ENCODE measurements at places on chromosomes 6 and 20.

DNA sequence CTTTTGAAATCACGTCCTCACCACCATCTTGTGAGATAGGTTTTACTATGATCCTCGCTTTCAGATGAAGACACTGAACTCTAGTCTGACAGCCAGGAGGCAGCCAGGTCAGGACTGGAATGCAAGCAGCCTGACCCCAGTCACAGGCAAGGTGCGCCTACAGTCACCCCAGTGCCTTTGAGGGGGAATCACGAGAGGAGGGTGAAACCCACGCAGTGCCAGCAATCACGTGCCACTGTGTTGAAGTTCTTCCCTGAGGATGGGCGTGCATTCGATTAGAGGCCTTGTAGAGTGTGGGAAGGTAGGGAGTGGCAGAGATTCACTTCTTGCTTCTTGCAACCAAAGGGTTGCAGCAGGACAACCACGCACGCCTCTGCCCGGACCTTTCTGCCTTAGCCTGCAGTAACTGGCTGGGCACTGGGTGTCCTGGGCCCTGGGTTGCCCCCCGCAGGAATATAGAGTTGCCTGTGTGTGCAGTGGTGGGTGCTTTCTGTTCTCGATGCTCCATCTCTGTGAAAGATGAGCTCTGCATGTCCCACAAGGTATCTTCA, 33.7 kb upstream of the IRF4 start:
- DNase-seq = no peak

DNA sequence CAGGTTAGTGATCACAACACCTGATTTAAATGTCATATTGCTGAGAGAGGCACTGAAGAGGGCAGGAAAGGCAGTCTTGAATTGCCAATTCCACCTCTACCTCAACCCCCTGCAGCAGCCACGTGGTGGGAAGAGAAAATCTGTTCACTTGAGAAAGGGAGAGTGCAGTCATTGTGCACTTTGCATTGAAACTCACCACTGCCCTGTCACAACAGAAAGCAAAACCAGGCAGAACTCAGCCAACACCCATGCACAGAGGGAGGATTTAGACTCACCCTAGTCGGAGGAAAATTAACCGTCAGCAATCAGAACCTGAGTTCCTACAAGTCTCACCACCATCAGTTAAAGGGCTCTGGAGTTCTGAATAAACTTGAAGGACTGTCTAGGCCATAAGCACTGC, 1040.2 kb downstream of the HACE1 start:
- no peak for DNase-seq

- DNase-seq = no peak
Observed at GRCh38 chr6:32886681-32887383, 32.8 kb downstream of the PSMB9 start.

GRCh38 chr6:82248273-82248735, 760 bp upstream of the IBTK start:
- peak; percentile 54 for DNase-seq

- DNase-seq = no peak
Observed at GRCh38 chr20:57316795-57317201, 12.8 kb upstream of the SPO11 start.

- DNase-seq = peak; percentile 46
Observed at GRCh38 chr6:33314943-33315792, 1.3 kb upstream of the TAPBP start.

DNA sequence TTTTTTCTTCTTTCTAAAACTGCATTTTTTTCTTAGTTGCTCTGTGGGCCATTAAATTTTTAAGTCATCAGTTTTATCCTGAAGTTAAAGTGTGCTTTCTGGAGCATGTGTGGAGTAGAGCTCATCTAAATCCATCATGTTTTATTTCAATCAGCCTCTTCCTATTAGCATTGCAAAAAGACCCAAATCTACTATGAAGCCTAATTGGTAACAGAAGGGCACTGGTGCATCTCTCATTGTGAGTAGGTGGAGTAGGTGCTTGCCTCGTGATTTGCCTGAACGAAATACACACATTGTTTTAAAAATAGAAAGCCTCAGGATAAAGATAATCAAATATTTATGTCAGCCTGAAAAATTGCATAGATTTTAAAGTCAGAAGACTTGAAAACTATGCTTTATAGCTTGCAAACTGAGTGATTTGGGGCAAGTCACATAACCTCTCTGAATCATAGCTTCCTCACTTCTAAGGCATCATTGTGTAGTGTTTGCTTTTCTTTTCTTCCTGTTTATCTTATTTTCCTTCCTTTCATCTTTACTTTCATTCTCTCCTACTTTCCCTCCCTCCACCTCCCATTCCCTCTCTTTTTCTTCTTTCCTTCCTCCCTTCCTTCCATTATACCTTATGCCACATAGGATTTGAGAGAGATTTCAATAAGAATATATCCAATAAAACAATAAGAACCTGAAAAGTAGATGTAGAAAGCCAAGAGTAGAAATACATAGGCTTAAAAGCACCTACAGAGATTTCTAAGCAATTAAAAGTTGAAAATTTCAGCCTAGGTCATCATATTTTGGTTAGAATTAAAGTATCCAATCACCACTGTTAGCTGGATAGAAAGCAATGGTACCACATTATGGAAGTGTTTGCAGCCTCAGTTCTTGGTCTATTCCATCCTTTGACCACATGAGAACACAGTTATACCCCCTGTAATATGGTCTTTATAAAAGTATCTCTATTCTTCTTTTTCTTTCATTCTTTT, 49.6 kb upstream of the RNF146 start:
- no peak for DNase-seq

DNA sequence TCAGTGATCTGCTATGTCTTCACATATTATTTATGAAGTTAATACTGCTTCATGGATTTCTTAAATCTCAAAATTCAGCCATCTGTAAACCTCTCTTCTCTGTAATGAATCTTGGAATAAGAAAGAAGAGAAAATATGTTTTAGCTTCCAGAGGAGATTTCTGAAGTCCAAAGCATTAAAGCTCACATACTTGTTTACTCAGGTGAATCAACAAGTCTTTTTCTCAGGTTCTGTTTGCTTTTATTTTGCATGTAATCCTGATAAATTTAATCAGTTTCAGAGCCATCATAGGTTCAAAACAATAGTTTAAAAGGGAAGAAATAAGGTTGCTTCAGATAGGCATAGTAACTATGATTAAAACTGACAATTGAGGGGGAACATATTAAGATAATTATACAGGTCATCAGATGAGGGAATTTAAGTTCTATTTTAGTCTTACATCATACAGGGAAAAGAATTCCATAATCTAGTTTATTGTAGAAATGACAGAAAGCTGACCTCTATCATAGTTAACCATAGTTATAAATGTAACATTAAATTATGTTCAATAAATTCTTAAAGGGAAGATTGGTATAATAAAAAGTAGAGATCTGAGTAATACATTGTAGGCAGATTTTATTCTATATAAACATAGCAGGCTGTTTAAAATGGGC, 716.2 kb downstream of the EYS start:
- DNase-seq = no peak
